ENCODE measurements at places on chromosomes 4 and X. TPM values are rescaled to one million over a fixed set of nuclear protein-coding genes. Genes with fewer than 3 reads are reported as not detected.

SPATA4 gene
- not detected for total RNA-seq

C4orf50 gene
- total RNA-seq = 0.05 TPM

EVC2 gene
- total RNA-seq = 10.8 TPM

BEND2 gene
- not detected for total RNA-seq

LARP7 gene
- 45.2 TPM for total RNA-seq

ART3 gene
- total RNA-seq = not detected

FGF5 gene
- 4.9 TPM for total RNA-seq

TMEM47 gene
- 69.2 TPM for total RNA-seq

NAT8L gene
- total RNA-seq = 8.2 TPM

Data from myocyte (in vitro differentiated cells).